ENCODE measurements at places on chromosomes 6 and 20.

DNA sequence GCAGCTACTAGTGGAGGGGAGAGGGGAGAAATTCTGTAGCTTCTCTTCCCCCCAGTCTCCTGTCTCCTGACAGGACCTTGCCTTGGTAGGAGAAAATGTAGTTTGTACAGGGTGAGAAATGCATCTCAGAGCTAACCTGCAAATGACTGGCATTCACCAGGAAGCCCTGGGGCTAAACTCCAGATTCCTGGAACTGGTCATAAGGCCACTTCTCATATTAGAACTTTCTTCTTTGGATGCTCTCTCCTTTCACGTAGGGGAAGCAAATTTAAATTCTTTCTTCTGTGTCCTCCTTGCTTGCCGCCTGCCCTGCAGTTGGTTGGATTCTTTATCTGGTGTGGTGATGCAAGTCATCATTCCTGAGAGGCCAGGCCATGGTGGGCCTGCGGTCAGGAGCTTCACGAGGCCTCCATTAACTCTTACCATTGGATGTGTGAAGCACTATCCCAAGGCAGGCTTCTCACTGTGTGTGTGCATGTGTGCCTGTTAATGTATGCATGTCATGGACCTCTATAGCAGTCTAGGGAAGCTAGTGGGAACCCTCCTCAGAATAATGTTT, 182.0 kb downstream of the PHF3 start:
- DNase-seq = no peak

DNA sequence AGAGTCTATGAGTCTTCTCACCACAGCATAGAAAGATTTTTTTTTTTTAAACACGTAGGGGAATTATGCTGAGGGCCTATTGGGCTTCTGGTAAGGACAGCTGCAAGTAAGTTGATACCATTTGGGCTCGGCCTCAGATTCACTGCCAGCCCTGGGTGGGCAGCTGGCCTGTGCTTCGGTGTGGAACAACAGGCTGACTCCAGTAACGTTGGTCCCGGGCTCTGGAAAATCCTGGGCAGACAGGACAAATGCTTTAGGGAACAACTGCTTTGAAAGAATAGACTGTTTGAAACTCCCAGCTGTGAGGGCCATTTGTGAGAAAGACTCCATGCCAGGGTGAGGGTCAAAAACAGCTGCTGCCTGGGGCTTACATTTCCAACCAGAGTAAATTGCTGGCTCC, 366.5 kb downstream of the QKI start:
- no peak for DNase-seq

GRCh38 chr6:14259594-14260152, 142.1 kb downstream of the CD83 start:
- no peak for DNase-seq

DNA sequence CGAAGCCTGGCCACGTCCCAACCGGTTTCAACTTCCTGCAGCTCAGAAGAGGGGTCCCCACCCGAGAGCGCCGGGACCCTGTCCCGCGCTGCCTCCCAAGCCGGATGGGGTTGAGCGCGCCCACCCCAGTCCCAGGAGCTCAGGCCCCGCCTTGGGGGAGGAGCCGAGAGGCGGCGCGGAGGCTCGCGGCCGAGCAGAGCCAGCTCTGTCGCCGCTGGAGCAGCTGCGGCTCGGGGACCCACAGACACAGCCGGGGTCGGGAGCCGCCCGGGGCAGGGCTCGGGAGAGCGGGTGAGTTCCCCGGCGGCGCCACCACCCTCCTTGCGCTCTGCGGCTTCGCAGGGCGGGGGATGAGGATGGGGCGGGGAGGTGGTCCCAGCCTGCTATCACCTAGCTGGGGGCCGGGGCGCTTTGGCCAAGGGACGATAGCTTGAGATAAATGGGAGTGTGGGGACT, at the start of gene PPP1R16B:
PPP1R16B (plus strand) TSS at position 196 of the 456 bp plus-strand sequence. CDS start 30,229 bp downstream, outside the sequence.
- DNase-seq = no peak

- DNase-seq = no peak
Measured at GRCh38 chr6:139981768-139982181, 607.3 kb upstream of the CITED2 start.

- DNase-seq = no peak
Measured at GRCh38 chr6:36865835-36866234, 8.8 kb downstream of the PPIL1 start.

GRCh38 chr6:151285122-151285521, 45.4 kb downstream of the AKAP12 start:
- DNase-seq = no peak

GRCh38 chr6:130810307-130811030, 16.7 kb upstream of the SMLR1 start:
- DNase-seq = no peak

DNA sequence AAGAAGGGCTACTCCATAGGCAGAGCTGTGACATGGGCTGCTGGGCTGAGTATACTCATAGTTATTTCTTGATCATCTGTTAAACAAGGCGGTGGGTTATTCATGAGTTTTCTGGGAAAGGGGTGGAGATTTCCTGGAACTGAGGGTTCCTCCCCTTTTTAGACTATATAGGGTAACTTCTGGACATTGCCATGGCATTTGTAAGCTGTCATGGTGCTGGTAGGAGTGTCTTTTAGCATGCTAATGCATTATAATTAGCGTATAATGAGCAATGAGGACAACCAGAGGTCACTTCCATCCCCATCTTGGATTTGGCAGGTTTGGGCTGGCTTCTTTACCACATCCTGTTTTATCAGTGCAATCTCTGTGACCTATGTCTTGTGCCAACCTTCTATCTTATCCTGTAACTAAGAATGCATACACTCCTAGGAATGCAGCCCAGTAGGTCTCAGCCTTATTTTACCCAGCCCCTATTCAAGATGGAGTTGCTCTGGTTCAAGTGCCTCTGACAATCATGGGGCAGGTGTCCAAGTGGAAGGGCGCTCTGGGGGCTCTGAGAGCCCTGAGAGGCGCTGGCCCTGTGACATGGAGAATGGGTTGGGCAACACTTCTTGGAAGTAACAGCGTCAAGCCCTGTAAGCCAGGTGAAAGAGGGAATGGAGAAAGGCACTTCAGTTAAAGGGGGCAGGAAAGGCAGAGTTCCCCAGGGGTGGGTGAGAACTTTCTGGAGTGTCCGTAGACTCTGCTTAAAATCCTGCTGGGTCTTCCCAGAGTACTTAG, 354.2 kb upstream of the SULF2 start:
- no peak for DNase-seq

DNA sequence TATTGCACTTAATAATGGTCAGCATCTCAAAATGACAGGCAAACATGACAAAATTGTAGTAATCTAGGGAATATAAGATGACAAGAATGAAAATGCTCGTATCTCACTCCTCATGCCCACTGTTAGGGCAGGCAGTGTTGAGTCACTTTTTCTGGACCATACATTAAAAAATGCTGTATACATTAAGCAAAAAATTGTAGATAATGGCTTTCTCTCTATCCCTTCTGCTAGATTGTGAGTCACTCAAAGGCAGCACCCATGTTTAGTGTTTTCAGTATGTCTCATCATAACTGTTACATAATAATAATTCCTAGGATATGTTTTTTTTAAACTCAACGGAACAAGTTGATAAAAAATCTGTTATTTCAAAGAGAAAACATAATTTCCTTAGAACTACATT, 199.3 kb downstream of the TENT5A start:
- DNase-seq = no peak

DNA sequence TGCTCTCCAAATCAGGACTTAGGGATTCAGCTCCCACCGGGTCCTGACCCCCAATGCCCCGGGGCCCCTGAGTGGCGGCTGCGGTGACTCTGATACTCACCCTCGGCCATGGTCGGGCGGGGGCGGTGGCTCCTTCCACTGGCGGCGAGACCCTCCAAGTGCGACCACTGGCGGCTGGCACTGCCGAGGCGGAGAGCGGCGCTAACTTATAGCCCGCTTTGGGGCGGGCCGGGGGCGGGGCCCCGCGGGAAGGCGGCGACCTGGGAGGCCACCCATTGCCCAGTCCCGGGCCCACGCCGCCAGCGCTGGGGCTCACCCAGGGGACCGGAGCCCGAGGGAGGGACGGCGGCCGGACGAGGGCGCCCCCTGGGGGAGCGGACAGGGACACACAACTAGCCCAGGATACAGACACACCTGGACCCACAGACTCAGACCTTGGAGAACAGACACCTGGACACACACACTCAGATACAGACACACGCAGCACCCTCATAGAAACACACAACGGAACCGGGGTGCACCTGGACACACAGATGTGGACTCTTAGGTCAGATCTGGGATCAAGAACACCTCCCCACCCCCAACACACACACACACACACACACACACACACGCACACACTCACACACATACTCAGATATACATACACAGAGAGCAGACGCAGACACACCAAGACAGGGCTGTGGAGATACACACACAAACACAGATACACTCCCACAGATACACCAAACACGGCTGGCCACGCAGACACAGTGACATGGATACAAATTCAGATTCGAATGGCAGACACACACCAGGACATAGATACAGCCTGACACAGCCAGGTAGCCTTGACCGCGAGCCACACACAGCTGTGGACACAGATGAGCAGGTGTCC, at the start of gene TGM2:
TGM2 (minus strand) TSS at position 182 of the 877 bp plus-strand sequence; CDS start at position 110, 72 bp downstream.
- peak; percentile 94 for DNase-seq

GRCh38 chr6:166318649-166319600, 10.7 kb upstream of the PRR18 start:
- no peak for DNase-seq

- DNase-seq = no peak
Measured at GRCh38 chr6:115360602-115361325, 699.9 kb downstream of the FRK start.

- DNase-seq = no peak
Measured at GRCh38 chr20:34299556-34300255, 3.4 kb downstream of the AHCY start.

- no peak for DNase-seq
Measured at GRCh38 chr20:2865630-2866029, 7.7 kb upstream of the PTPRA start.

GRCh38 chr6:76435174-76435573, 362.7 kb upstream of the IMPG1 start:
- no peak for DNase-seq

- no peak for DNase-seq
Measured at GRCh38 chr6:137728386-137729349, 138.4 kb upstream of the TNFAIP3 start.

DNA sequence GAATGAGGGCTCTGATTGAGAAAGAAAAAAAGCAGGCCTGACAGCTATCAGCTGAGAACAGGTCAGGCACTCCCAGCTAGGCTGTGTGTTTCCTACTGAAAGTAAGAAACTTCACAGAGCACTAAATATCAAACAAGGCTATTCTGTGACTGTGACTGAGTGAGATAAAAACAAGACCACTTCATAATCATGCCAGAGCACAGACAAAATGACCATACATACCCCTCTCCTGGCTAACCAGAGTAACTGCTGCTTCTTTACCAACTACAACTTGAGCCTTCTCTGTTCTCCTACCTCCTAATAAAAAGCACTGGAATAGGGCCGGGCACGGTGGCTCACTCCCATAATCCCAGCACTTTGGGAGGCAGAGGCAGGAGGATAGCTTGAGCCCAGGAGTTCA, 6.8 kb upstream of the BTN1A1 start:
- DNase-seq = no peak

DNA sequence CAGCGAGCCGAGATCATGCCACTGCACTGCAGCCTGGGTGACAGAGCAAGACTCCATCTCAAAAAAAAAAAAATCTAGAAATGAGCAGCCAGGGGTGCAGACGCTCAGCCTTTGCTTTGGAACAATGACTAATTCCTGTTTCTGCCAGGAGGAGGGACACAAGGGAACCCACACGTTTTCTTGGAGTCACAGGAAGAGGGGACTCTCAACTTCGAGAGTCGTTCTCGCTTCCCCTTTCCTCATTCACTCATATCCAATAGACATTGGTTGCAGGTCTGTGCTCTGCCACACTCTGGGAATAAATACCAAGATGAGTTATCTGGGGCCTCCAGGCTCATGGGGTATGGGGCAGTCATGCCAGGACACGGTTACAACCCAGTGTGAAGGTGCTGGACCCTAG, 91.5 kb upstream of the RREB1 start:
- no peak for DNase-seq

DNA sequence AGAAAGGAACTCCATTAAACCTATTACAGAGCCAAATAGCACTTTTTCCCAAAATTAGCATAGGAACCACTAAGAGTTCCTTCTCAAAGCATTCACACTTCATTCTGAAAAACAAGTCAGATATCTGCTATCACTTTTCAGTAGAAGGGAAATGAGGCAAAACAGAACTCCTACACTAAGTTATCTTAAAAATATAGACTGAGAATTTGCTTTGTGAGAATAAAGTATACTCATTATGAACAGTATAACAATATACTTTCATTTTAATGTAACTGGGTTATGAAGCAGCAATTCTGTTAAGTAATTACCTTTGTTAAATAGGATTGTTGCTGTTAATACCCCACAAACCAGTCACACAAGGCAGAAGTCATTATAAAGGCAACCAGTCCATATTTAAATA, 8.7 kb downstream of the MTRF1L start:
- DNase-seq = no peak

DNA sequence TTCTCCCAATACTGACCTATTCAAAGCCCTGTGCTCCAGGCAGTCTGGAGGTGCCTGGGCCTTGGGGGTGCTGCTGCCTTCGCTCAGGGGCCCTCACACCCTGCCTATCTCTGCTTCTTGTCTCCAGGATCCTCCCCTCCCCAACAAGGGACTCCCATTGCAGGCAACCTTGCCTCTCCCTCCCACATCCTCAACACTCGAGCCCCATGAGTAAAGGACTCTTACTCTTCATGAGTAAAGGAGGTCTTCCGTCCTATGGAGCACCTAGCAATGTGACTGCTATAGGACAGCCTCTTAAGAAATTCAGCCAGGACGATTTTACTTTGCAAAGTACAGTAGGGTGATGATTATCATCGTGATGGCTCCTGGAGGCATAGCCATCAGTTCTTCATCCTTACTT, 24.5 kb downstream of the PLEKHG1 start:
- no peak for DNase-seq

GRCh38 chr6:155455766-155456165, at the start of gene NOX3:
TSS of gene NOX3 (minus strand) at chr6:155455839. CDS start at chr6:155455800, 39 bp downstream.
- DNase-seq = no peak

DNA sequence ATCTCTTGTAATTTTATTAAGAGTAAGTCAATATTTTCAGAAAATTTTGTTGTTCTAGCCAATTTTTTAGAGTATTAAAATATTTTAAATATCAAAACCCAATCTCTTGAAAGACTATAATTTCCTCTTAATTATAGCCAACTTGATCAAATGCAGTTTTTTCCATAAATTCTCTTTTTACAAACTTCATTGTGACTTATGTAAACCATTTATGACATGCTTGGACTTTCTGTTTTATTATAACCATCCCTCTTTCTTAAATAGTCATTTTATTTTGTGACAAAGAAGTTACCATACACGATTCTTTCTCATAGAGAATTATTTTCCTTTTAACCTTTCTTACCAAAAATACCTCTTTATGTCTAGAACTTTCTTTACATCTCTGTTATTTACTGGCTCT, 1075.5 kb downstream of the KHDRBS2 start:
- DNase-seq = no peak

Measured in tibial artery (tissue), 4 donors.